ENCODE measurements at places on chromosomes 11 and 22.

DNA sequence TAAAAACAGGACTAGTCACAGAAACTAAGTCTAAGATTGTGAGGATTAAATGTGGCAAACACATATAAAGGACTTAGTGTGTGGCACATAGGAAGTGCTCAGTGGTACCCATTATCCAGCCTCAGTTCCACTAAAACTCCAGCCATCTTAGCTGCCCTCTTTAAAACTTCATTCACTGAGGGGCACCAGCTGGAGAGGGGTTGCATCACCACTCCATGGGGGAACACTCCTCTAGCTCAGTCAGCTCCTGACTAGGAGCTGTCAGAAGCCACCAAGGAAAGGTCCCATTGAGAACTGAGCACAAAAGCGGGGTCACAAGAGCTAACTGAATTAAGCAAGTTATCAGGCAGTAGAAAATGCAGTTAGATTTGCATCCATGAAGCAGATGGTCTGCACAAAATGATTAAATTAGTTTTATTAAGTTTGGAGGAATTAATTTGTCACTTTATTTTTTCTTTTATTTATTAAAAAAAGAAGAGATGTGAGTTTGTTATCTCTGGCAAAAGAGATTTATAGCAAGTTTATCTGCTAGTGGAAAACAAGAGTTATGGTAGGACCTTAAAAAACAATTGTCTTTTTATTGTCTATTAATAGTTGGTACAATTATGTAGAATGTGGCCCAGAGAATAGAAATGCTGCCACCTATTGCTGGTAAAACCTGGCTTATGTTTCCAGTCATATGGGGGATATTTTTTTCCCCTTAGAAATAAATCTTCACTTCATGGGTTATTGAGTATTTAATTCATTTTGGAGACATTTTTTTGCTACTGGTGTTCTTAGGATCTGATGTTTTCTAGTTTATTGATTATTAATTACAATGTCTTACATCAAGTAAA, 95.7 kb downstream of the NAV2 start:
- no peak for DNase-seq

DNA sequence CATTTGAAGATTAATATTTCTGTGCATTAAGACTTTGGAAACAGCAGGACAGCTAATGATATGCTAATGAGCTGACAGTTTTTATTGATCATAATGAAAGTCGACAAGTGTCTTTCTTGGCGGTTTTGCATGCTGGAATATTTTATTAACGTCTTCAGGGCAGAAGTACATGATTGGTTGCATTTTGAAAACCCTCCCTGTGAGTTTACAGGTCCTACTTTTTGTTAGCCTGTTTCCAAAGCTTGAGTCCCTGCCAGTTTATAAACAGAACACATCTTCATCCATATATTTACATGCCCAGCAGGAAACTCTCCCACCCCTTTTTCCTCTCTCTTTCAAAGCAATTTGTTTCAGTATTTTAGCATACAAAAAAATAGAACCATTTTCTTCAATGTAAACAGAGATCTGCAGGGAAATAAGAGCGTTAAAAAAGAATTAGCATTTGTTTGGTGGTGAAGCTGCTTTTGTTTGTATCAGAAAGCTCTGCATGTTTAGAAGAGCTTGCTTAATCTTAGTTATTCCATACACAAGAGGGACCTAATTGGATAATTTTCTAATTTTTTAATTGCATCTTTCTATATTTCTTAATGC, 243.6 kb downstream of the NELL1 start:
- no peak for DNase-seq

GRCh38 chr11:23226331-23227077, 366.2 kb upstream of the CCDC179 start:
- no peak for DNase-seq

DNA sequence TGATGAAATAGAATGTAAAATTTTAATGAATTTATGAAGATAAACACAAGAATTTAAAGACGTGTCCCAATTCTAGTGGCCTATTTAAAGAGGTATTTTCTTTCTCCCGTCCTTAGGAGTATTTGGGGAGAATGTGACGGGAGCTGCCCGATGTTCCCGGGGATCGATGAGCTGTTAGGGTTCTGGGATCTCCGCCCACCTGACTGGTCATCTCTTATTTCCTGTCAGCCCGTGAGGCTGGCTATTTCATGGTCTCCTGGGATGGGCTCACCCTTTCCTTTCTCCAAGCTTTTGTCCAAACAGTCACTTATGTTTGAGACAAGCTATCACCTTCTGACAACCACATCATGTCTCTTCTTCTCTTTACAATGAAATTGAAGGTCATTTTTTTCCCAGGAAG, 16.9 kb upstream of the CLMP start:
- DNase-seq: no peak

DNA sequence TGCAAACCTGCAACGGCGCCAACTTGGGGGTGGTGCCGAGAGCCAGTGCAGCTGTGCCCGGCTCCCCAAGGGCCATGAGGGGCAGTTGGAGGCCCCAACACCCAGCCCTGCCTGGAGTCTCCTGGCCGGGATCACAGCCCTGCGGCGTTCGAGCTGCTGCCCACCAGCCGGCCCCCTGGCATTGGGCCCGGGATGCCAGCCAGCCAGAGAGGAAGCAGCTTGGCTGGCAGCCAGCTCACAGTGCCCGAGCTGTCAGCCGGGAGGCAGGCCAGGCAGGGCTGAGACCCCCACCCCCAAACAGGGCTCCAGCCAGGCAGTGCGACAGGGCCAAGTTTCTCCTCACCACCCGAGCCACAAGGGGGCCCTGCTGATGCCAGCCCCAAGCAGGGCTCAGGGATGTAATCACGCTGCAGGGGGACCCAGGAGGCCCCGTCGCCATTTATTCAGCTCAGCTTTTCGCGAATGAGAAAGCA, 26.0 kb upstream of the TCF20 start:
- DNase-seq: peak; percentile 86

DNA sequence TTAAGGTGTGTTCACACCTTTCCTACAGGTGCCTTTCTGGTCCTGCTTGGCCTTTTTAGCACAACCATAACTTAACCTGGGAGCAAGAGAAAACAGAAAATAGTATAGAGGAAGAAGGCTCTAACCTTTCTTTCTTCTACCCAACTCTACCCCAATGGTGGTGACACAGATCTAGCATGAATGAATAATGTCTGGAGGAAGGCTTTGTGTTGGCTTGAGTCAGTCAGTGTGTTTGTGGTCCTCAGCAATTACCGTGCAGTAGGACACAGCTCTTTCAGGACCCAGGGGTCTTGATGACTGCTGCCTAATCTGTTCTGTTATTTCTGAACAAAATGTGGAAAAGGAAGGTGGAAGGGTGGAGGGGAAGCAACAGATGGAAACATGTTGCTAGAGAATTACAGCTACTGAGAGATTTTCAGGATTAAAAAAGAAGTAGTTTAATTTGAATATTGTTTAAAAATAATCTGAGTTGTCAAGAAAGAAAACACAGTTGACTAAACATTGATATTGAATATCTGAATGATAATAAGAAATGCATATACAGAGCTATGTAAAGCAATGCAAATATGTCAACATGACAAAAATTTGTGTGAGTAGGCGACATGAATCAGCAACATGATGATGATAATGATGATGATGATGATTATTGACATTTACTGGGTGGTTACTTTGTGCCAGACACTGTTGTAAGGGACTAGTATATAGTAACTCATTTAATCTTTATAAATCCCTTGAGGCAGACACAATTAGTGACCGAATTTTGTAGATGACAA, 55.3 kb downstream of the AASDHPPT start:
- no peak for DNase-seq

DNA sequence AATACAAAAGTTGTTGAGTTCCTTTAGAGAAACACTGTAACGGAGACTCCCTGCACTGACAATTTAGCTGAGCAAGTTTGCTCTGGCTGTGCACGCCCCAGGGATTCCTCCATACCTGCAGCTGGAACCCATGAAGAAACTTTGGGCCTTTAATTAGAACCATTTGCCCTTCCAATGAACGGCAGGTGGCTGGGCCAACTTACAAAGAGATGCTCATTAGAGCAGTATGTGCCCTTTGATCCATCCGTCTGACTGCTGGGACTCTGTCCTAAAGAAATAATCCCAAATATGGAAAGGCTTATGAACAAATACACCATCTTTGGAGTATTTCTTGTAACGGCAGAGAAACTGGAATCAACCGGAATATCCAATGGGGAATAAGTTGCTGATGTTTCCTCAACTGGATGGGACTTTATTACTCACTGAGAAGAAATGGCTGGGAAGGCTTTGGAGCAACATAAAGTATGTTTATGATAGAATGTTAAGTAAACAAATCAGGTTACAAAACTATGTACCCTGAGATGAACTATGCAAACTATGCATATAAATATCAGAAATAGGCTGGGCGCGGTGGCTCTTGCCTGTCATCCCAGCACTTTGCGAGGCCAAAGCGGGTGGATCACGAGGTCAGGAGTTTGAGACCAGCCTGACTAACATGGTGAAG, 24.4 kb upstream of the FBLN1 start:
- DNase-seq: no peak

- DNase-seq: no peak
These were observed 4.2 kb downstream of the IL17REL start for GRCh38 chr22:50008151-50009040.

GRCh38 chr11:106446955-106447354, 369.5 kb downstream of the AASDHPPT start:
- no peak for DNase-seq

GRCh38 chr22:19168088-19168890, 10.2 kb downstream of the SLC25A1 start:
- no peak for DNase-seq

DNA sequence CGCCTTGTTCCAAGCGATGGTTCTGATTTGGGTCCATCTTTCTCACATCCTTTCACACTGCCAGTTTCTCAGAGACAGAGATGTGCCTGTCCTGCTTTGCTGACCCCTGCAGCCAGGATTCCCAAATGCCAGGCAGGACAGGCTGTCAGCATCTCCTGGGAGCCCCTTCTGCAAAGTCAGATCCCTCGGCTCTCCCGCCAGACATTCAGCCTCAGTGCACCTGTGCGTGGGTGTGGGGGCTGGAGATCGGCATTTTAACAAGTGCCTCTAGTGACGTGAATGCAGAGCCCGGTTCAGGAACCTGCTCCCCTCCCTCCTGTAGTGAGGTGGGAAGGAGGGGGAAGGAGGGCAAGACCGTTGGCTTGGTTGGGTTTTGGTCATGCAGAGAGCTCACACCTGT, 108.9 kb upstream of the FGF3 start:
- no peak for DNase-seq

DNA sequence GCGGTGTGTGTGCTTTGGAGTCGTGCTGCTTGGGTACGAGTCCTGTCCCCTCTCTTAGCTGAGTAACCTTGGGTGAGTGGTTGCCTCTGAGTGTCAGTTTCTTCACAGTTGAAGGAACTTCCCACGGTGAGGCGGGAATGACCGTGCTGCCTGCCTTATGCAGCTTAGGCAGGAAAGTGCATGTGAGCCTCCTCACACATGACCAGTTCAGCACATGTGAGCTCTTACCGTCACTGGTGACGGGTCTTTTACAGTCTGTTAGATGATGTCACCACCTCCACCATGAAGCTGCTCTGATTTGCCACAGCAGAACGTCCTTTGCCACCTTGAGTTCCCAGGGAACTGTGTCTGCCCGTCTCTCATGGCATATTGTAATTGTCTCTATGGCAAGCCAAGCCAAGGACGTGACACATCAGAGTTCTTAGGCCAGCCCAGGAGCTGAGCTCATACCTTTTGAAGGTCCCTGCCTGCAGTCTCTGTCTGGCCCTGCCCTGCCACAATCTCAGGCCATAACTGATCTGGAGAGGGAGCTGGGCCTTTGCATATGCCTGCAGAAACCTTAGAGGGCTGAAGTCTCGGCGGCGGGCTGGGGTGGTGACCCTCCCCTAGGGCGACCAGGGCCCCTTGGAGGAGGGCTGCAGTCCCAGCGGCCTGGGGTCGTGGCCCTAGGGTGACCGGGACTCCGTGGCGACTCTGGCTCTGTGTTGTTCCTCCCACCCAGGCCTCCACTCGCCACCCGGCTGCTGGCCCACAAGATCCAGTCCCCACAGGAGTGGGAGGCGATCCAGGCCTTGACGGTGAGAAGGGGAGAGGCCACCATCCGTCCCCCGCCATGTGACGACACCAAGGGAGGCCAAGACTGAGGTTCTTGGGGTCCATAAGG, 7.8 kb downstream of the GGA1 start:
- DNase-seq: no peak

- DNase-seq: no peak
These were observed 39.4 kb downstream of the ABTB2 start for GRCh38 chr11:34318111-34319037.

DNA sequence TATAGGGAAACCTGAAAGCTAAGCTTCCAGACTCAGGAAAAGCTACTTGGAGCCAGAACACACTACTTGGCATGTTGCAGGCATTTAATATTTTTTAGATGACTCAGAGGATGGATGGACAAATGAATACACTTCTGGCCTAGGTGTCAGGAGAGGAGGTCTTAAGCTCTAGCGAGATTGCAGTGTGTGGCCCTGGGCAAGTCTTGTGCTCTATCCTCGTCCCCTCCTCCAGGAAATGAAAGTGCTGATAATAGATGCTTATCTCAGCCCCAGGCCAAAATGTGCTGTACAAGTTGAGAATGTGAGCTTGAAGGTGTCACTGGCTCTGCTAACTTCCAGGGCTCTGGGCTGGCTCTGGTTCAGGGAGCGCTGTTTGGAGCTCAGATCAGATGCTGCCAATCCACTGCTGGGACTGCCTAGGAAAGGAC, 136.3 kb downstream of the PKNOX2 start:
- peak; percentile 50 for DNase-seq

DNA sequence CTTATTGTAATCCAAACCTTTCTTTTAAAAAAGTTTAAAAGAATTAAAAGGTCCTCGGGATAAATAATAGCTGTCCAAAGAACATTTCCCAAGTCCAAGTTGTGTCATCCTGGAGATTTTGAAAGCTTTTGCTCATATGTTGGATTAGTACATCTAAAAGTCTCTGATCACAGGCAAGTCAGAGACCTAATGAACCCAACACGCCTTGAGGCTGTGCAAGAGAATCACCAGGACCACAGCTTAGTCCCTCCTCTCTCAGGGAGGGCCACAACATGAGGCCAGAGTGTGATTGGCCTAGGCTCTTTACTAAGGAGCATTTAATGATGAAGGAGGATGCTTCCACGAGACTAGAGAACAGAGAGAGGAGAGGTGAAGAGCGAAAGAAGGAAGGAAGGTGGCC, 98.7 kb upstream of the OR5AK2 start:
- no peak for DNase-seq

DNA sequence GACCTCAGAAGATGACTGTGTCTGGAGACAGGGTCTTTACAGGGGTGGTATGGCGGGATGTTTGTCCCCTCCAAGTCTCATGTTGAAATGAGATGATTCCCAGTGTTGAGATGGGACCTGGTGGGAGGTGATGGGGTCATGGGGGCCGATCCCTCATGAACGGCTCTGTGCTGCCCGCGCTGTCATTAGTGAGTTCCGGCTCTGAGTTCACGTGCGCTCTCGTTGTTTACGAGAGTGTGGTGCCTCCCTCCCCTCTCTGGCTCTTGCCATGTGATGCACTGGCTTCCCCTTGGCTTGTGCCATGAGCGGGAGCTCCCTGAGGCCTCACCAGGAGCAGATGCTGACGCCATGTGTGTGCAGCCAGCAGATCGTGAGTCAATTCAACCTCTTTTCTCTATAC, 830.8 kb downstream of the TBC1D22A start:
- DNase-seq: no peak

All from stomach (tissue), 19 donors.